Hematopoietic multipotent progenitor cell treated with erythropoietin and hydrocortisone succinate and interleukin-3 and kit ligand, for 6 days (in vitro differentiated cells): ENCODE measurements at places on chromosomes 5 and 9.

DNA sequence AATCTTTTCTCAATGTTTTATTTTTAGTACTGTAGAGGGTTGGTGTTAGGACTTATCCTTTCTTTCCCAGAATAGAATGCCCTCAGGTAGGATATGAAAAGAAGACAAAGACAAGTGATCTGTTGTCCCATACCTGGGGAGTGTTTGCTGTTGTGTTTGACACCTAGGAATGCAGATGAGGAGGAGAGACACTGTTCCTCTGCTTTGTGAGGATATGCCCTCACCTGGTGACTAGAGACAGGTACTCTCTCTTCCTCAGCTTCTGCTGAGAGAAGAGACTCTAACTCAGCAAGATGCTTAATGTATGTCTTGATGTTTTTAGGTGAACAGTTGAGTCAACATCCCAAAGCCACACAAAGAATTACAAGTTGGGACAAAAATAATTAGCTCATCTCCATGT, 468.4 kb downstream of the PRR16 start:
- DNase-seq: no peak

DNA sequence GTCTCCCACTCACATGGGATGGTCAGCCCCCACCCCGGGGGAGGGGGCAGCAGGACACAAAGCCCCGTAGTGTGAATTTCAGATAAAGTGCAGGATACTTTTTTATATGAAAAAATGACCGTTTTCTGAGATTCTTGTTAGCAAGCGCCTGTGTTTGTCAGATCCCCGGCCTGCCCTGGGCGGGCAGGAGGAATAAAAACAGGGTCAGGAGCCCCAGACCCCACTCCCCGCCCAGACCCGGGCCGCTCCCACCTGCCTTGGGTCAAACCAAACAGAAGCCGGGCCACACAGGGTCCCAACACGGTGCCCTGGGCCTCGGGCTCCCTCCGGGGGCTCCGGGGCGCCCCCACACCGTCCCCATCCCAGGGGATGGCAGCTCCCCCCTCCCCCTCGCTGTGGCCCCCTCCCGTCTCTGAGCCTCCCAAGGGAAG, 13.5 kb upstream of the NRARP start:
- no peak for DNase-seq

GRCh38 chr5:75006865-75007822, 45.2 kb downstream of the GCNT4 start:
- no peak for DNase-seq

DNA sequence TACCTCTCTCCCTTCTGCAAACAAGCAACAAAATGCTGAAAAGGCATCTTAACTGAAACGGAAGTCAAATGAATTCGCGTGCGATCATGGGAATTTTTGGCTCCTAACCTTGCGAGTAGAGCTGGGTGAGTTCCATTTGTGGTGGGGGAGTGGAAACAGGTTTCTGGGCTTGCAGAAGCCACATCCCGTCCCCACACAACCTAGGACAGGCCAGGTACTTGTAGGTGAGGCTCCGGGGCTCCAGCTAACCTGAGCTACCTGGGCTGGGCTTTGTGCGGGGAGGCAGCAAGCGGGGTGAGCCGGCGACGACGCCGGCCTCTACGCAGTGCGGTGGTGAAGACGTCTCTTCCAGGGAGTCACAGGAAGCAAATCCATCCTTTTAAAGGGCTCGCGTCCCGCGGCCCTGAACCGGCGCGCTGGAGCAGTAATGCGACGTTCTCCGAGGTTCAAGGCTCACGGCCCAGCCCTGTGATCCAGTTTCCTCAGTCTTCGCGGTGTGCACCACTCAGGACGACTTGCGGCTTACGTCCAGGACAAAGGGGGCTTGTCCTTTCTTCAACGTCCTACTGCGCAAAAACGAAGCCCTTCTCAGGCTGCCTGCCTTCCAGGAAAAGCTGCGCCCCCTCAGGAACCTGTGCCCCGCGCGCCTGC, 567 bp upstream of the SPIN1 start:
- DNase-seq: peak; percentile 62

GRCh38 chr9:69768716-69769115, 8.9 kb upstream of the PTAR1 start:
- DNase-seq: no peak

DNA sequence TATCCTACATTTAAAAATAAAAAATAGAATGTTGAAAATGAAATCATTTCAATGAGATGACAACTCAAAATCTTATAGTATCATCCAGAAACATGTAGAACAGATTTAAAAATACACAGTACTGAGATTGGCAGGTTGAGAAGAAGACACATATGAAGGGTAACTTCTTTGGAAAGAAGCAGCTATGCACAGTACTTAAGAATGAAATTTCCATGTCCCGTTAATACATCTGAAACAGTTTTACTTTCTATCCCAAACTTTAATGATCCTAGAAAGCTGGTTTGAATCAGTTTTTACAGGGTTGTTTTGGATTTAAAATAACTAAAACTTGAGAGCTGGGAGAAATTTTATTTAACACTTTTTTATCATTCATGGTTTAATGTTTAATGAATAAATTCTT, 36.0 kb upstream of the ARRDC3 start:
- DNase-seq: no peak

- DNase-seq: no peak
These were observed 10.4 kb downstream of the NIM1K start for GRCh38 chr5:43202380-43202779.

- no peak for DNase-seq
These were observed 711 bp upstream of the SUB1 start for GRCh38 chr5:32584646-32585045.

GRCh38 chr9:122118343-122119165, 25.4 kb upstream of the TTLL11 start:
- DNase-seq: no peak

GRCh38 chr5:15959370-15960164, 220.0 kb downstream of the MARCHF11 start:
- no peak for DNase-seq

DNA sequence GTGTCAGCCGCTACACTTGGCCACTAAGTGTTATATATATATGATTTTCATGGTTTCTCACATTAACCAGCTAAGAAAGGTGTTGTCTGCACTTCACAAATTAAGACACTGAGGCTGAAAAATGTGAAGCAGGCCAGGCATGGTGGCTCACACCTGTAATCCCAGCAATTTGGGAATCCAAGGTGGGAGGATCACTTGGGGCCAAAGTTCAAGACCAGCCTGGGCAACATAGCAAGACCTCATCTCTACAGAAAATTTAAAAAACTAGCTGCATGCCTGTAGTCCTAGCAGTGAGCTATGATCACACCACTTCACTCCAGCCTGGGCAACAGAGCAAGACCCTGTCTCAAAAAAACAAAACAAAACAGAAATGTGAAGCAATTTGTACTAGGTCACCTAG, 1.8 kb downstream of the COQ4 start:
- no peak for DNase-seq

GRCh38 chr5:124660229-124661093, 86.0 kb downstream of the ZNF608 start:
- DNase-seq: no peak

DNA sequence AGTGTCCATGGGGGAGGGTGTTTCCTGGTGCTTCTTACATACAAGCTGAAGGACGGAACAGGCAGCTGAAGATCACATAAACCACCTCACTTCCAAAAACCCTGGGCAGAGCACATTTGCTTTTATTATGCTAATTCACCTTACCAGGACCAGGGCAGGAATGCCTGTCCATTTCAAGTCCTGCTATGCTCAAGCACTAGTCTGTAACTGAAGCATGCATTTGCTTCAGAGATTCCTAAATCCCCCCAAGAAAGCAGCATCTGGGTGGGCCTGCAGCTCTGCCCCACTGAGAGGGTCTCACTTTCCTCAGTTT, 9.4 kb upstream of the NACC2 start:
- DNase-seq: no peak

DNA sequence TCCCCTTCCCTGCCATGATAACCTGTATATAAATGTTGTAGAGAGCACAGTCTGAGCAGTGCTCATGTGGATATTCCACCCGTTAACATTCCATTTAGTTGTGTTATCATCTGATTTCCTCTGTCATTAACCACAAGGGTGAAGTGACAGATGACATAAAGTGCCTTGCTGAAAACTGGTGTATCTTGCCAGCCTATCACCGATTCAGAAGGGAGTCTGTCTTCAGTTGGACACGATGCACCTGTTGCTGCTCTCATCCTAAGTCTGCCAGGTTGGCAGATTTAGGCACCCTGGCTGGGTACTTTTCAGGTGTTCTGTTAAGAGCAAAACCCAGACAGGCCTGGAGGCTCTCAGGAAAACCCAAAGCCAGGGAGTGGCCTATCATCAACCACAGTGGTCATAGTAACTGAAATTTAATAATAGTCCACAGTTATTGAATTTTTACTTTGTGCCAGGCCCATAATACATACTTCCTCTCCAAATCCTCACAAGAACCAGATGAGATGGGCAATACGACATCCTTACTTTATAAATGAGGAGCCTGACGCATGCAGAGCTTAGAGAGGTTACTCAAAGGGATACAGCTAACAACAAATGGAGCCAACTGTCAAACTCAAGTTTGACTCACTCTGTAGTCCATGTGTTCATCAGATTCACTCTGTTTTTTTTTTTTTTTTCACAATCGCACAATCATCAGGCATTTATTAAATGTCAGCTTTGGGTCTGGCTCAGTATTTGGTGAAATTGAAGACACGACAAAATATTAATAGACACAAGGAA, 100.7 kb upstream of the SPRY4 start:
- no peak for DNase-seq

DNA sequence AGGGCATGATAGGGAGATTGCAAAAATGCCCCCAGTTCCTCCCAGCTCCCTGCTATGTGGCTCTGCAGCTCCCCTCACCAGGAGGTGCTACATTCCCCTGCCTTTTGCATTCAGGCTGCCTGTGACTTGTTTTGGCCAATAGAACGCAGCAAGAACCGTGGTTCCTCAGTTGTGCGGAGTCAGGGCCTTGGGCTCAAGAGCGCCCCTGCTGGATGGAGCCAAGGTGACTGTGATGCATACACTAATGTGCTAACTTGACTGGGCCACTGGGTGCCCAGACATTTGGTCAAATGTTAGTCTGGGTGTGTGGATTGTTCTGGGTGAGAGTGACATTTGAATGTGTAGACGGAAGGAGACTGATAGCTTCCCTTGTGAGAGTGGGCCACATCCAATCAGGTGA, 123.3 kb upstream of the MVB12B start:
- no peak for DNase-seq

GRCh38 chr5:75677607-75678006, 39.6 kb downstream of the POC5 start:
- no peak for DNase-seq

DNA sequence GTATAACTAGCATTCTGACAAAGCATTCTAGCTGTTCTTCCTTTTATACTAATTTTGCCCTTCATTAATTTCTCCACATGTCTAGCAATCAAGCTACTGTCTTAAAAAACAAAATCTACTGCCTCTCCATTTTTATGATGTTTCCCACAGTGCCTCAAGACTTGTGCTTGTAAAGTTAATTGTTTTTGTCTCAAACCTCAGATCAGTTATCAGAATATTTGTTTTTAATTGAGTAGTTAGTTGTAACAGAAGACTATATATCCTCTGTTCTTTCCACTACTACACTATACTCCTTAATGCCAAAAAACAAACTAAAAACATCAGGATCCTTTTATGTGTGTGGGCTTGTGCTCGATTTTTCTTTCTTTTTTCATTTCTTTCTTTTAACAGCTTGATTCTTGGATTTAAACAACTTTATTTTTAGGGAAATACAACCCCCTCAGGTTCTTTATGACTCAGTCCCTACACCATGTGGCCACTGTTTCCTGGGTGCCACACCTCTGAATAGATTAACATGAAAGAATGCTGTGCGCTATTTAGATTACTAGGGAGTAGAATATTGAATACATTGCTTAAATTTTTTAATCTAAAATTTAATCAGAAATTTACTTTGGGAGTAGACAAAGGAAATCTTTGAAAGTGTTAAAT, 1.2 kb downstream of the ASPN start:
- DNase-seq: peak; percentile 65

DNA sequence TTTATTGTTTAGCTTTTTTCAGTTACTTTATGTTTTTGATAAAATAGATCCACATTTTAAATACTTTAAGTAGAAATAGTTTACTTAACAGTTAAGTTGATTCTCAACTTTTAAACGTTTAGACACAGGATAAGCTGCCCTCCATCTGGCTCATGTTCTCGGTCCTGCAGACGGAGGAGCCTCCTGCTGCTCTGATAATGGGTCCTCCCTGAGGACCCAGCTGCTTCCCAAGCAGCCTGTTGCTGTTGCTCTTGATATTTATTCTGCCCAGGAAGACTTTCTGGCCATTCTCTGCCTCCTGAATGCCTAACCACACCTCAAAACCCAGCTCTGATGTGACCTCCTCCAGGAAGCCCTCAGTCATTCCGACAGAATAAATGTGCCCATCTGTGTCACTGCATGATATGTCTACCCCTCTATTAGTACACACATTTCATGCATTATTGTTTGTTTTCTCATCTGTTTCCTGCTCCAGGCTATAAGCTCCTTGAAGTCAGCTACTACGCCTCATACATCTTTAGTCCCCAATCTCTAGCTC, 267.2 kb upstream of the MSX2 start:
- DNase-seq: no peak

DNA sequence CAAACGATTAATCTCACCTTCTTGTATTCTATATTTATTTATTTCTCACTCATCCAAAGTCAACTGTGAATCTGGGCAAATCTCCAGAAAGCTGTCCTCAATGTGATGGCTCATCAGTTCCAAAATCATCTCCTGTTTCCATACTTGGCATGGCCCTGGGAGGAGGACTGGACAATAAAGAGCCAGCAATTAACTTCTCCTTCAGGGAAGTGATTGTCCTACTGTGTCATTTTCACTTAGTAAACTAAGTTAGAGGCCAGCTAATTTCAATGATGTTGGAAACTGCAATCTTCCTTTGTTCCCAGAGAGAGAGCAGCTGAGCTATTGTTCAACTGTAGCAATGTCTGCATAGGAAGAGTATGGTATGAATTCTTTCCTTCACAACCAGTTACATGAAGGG, 17.5 kb downstream of the CDH12 start:
- DNase-seq: no peak

GRCh38 chr5:38739011-38739704, 106.7 kb upstream of the OSMR start:
- DNase-seq: no peak

GRCh38 chr9:21415493-21416267, 6.8 kb downstream of the IFNA8 start:
- DNase-seq: no peak

GRCh38 chr5:92916036-92916435, 665.0 kb downstream of the NR2F1-AS1 start:
- DNase-seq: no peak

DNA sequence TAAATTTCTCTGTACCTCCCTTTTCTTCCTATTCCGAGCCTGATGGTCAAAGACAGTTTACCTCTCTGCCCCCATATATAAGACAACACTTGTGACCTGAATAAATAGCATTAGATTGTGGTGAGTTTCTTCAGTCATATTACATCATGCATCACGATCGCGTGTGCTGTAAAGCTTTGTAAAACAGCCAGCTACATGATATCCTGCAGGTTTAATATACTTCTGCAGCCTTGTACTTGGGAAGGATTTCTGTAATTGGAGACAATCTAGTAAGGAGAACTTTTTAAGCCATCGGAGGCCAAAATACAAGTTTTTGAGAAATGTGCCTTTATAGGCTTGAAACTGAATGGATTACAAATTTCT, 711.8 kb upstream of the WWC1 start:
- DNase-seq: no peak
